ENCODE measurements at places on chromosomes 6 and 20.

DNA sequence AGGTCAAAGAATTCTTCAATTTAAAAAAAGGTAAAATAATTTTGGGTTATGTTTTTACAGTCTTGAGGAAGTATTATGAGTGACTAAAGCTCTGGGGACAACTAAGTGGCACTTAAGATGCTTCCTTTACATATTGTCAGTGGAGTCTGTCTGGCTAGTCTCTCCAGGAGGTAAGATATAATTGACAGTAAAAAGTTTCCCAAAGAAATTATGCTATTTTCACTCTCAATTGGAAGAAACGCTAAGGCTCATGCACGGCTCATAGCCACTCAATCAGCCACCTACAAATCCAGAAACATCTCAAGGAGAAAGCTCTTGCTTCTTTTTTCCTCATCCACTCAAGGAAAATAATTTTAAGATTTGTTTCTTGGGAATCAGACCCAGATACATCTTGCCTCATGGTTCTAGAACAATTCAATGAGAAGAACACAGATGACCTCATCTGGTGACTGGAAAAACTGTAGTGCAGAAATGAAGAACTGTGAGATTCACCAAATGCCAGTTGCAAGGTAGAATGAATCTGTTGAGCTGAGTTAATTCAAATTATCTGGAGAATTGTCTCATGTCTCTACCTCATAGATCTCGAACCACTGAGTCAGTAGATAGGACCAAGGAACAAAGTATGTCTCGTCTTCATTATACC, 252.9 kb downstream of the TPBG start:
- no peak for DNase-seq

- DNase-seq = no peak
Observed at GRCh38 chr6:130964289-130964688, 98.8 kb downstream of the EPB41L2 start.

- no peak for DNase-seq
Observed at GRCh38 chr6:34536959-34537848, 18.9 kb downstream of the SPDEF start.

- DNase-seq = no peak
Observed at GRCh38 chr6:100381111-100381510, 83.6 kb downstream of the SIM1 start.

Measured in GM19239 (cell line).